ENCODE measurements at places on chromosomes 4 and X.

DNA sequence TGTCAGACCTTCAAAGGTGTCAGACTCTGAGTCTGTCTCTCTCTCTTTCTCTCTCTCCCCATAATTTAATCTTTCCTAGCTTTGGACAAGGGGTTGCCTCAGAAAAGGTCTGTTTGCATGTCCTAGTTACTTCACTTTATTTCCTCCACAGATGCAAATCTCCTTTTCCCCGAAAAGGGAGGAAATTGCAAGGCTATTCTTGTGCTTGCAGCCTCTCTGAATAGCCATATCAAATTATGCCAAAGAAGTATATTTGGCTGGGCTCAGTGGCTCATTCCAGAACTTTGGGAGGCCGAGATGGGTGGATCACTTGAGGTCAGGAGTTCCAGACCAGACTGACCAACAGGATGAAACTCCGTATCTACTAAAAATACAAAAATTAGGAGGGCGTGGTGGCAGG, 145.6 kb upstream of the GATB start:
- DNase-seq, result no peak

GRCh38 chr4:176259330-176260090, 9.5 kb downstream of the ASB5 start:
- DNase-seq, result no peak

- DNase-seq, result no peak
These were observed 29.5 kb downstream of the CXXC4 start for GRCh38 chr4:104465201-104465600.

- no peak for DNase-seq
These were observed 4.3 kb downstream of the TMPRSS11E start for GRCh38 chr4:68451246-68452211.

GRCh38 chrX:54721424-54721823, 76.6 kb downstream of the ITIH6 start:
- DNase-seq, result no peak

- no peak for DNase-seq
These were observed 290.6 kb downstream of the ZNF674 start for GRCh38 chrX:46254641-46255040.

GRCh38 chrX:100487795-100488194, 77.7 kb upstream of the PCDH19 start:
- DNase-seq, result no peak

DNA sequence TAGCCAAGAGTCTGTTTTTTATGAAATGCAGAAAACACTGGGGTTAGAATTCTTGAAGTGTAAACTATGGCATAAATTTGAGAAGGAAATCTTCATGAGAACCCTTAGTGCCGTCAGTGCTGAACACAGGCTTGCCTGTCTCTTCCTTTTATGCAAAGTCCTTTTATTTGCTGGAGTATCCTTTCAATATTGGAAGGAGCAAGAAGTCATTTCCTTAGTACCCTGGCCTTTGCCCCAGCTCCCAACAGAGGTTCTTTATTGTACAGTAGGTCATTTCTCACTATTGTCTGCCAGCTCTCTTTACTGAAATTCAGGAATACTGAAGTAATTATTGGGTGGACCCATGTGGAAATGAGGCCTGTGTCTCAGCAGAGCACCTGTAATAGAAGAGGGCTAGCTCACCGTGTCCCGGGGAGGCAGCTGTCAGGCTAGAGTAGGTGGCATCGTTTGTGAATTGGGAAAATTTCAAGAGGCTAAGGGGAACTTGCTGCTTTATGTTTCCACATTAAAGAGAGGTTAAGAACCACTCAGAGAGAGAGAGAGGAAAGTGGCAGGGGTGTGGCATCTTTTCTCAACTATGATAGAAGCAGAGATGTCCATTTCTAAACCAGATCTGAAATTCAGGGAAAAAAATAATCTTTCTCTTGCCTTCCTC, 8.7 kb downstream of the FHDC1 start:
- no peak for DNase-seq

DNA sequence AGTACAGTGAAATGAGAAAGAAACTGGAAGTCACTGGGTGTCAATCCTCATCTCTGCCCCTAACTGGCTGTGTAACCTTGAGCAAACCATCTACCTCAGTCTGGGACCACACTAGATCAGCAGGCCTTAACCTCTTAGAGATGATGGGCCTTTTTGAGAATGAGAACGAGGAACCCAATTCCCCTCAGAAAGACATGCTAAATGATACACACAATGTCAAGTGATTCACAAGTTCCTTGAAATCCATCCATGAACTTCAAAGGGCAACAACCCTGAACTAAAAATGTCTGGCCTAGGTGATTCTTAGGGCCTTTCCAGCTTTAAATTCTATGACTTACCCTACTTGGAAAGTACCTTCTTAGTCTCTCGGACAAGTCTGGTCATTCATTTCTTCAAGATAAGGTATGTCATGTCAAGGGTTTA, 47.4 kb downstream of the ACSL4 start:
- no peak for DNase-seq
